ENCODE measurements at places on chromosomes 7 and 10.

- DNase-seq, result peak; percentile 10
Observed at GRCh38 chr10:121710207-121710606, 112.0 kb upstream of the FGFR2 start.

GRCh38 chr10:112723876-112724275 is 226.2 kb upstream of the TCF7L2 start:
- no peak for DNase-seq

DNA sequence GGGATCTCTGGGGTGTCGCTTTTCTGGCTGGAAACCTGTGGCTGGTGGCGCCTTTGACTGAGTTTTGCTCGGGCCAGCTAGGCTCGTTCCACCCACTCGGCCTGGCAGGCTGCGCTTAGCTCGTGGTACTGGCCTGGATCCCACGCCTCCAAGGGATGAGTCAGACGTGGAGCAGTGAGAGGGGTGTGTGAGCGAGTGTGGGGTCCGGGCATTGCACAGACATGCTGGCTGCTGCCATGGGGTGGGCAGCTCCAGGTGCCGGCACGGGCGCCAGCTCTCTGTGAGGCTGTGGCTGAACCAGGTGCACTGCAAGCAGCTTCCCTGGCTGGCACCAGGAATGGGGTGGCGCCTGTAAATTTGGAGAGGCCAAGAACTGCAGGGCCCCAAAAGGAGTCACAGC is 63.1 kb upstream of the CACNA2D1 start:
- no peak for DNase-seq

- no peak for DNase-seq
Observed at GRCh38 chr10:58631715-58632114, 119.0 kb downstream of the BICC1 start.

DNA sequence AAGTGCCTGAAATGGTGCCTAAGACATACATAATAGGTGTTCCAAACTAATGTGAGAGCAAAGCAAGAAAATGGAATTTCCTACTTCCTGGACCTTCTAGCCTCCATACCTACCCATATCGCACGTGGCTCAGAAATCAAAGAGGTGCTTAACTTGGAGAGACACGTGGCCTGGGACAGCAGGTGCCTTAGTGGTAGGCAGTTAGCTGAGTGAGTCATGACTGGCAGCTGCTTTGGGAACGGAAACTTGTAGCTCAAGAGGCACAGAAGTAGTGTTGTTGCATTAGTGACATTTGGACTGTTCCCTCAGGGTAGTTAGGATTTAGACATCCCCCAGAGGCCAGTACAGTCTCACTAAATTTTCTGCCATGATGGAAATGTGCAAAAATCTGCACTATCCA is 12.0 kb upstream of the BMPER start:
- DNase-seq, result no peak

- peak; percentile 47 for DNase-seq
Observed at GRCh38 chr10:49373361-49373760, 22.5 kb downstream of the DRGX start.
